ENCODE measurements at places on chromosomes 2 and 18. TPM values are rescaled to one million over a fixed set of nuclear protein-coding genes. Genes with fewer than 3 reads are reported as not detected.

DNA sequence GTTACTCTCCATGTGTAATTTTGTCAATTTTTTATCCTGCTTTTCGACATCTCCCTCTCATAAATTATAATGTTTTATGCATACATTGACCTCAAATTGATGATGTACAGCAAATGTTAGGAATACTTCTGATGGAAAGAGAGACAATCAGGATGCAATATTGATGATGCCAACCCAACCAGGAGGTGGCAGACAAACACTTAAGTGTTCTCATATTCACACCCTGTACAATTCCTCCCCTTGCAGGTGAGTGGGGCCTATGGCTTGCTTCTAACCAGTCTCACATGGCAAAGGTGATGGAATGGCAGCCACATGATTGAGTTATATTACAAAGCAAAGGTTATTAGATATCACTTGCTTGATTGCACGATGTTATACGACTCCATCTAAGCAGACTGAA lies 594.3 kb upstream of the REG3G start:
- no peak overlapping the region for H3K27ac ChIP-seq
- H3K4me1 ChIP-seq: no peaks in the 10 kb centered on the region
- no peaks in the 10 kb centered on the region for H3K27me3 ChIP-seq
- no peak for DNase-seq
- no peak overlapping the region for H3K4me3 ChIP-seq

DNA sequence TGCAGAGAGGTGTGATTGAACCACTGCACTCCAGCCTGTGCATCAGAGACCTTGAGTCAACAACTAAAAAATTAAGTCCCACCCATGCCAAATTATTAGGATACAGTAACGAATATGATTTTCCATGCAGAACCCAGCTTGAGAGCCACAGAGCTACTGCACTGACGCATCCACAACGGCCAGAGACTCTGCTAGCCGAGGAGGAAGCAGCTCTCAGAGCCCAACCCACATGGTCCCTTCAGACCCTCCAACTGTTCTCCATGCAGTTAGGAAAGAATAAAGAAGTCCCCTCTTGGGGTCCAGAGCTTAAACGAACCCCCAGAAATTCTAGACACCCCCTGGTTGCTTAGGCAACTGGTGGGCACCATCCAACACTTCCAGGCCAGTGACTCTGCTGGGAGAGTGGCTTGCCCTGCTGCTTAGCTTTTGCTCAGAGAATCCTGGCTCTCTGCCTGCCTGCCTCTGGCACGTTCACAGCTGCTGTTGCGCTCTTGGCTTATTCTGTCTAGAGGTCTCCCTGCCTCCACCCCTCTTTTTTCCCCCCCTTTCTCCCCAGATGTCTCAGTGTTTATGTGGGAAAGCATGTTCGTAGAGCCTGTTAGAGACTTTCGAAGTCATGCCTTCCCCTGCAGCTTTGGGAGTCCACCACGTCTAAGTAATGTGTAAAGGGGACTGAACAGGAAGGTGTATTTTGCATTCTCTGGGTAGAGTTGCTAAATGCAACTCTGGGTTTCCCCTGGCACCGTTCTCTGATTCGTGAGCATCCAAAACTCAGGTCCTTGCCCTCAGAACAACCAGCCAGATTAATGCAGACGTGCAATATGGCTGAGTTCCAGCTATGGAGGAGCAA lies 26.0 kb upstream of the SP3 start:
- no peak for DNase-seq
- peak overlapping the region; percentile 34 for H3K27ac ChIP-seq
- H3K4me1 ChIP-seq: no peaks in the 10 kb centered on the region
- no peaks in the 10 kb centered on the region for H3K27me3 ChIP-seq

DNA sequence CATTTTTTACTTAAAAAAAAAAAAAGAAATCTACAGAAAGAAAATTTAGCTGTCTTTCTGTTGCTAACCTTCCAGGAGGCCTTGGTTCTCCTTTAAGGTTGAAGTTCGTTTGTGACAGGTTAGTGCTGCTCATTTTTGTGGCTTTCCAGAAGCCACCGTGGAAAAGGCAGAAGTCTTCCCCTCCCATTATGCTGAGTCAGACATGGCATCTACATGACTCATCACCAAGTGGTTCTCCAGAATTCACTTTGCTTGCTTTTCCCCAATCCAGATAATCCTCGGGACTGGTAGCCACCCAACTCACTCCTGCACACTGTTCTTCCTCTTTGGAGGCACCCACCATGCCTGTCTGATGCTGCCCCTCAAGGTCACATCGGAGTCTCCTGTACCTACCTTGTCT lies 228.7 kb downstream of the PIK3C3 start:
- no peak overlapping the region for H3K4me3 ChIP-seq
- no peaks in the 10 kb centered on the region for H3K4me1 ChIP-seq
- H3K27ac ChIP-seq: no peak overlapping the region
- no peaks in the 10 kb centered on the region for H3K27me3 ChIP-seq

Gene ANTXR1
- 4.4 TPM for total RNA-seq

- H3K27me3 ChIP-seq: no peaks in the 10 kb centered on the region
- H3K4me3 ChIP-seq: no peak overlapping the region
- H3K36me3 ChIP-seq: no peaks in the 10 kb centered on the region
- no peaks in the 10 kb centered on the region for H3K4me1 ChIP-seq
- DNase-seq: no peak
- no peak overlapping the region for H3K27ac ChIP-seq
These were observed 43.8 kb downstream of the FLACC1 start for GRCh38 chr2:201313362-201313761.

- peaks cover 8% of the 10 kb centered on the region for H3K4me1 ChIP-seq
- DNase-seq: no peak
- no peak overlapping the region for H3K27ac ChIP-seq
- H3K27me3 ChIP-seq: peaks cover 7% of the 10 kb centered on the region
These were observed 5.5 kb downstream of the RALB start for GRCh38 chr2:120258196-120258595.

GRCh38 chr2:115910270-115910669 lies 1467.8 kb downstream of the DPP10 start:
- H3K27me3 ChIP-seq: no peaks in the 10 kb centered on the region
- no peak overlapping the region for H3K27ac ChIP-seq
- DNase-seq: no peak
- H3K36me3 ChIP-seq: no peaks in the 10 kb centered on the region
- H3K4me1 ChIP-seq: no peaks in the 10 kb centered on the region

- no peaks in the 10 kb centered on the region for H3K4me1 ChIP-seq
- H3K4me3 ChIP-seq: no peak overlapping the region
- H3K36me3 ChIP-seq: no peaks in the 10 kb centered on the region
- no peaks in the 10 kb centered on the region for H3K27me3 ChIP-seq
These were observed 297.0 kb upstream of the PKDCC start for GRCh38 chr2:41750829-41751228.

DNA sequence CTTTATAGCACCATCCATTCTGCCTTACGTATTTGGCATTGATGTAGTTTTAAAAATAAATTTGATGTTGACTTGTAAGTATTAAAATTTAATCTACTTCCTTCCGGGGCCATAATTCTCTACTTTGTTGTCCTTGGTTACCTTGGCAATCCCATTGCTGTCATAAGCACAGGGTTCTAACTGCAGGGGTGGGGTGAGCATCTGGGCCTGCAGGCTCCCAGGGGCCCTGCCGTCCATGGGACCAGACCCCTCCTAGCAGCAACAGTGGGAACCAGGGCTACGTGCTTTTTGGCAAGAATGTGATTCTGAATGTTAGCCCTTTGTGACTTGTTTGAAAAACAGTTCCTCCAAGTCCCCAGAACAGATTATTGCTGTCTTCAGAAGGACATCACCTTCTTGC lies 4.9 kb downstream of the ASAP2 start:
- no peak overlapping the region for H3K27ac ChIP-seq
- H3K27me3 ChIP-seq: peaks cover 23% of the 10 kb centered on the region
- H3K4me1 ChIP-seq: peaks cover 6% of the 10 kb centered on the region
- H3K4me3 ChIP-seq: no peak overlapping the region

GRCh38 chr2:183459466-183459865 lies 335.2 kb downstream of the NUP35 start:
- DNase-seq: no peak
- no peaks in the 10 kb centered on the region for H3K4me1 ChIP-seq
- H3K27ac ChIP-seq: no peak overlapping the region
- no peaks in the 10 kb centered on the region for H3K27me3 ChIP-seq
- no peaks in the 10 kb centered on the region for H3K36me3 ChIP-seq
- H3K4me3 ChIP-seq: no peak overlapping the region

Gene INHBB
- 0.09 TPM for total RNA-seq

GRCh38 chr18:39421276-39421675 lies 1855.7 kb upstream of the CELF4 start:
- H3K4me3 ChIP-seq: no peak overlapping the region
- no peak overlapping the region for H3K27ac ChIP-seq
- H3K36me3 ChIP-seq: no peaks in the 10 kb centered on the region
- no peak for DNase-seq
- no peaks in the 10 kb centered on the region for H3K4me1 ChIP-seq
- H3K27me3 ChIP-seq: no peaks in the 10 kb centered on the region

DNA sequence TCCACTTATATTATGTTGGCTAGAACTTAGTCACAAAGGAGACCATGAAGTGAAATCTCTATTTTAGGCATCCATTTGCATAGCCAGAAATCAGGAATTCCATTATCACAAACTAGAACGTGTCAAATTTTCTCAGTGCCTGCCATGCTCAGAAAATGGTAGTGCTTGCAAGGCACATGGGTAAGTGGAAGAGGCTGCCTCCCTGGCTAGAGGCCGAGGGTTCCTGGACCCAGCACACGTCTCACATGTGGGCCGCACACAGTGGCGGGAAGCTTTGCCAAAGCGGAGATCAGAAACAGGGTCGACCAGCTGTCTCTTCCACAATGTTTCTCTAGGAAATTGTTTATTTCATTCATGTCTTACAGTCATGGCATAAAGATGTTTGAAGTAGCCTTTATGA lies 42.3 kb downstream of the TRAF3IP1 start:
- no peaks in the 10 kb centered on the region for H3K4me1 ChIP-seq
- DNase-seq: no peak
- no peaks in the 10 kb centered on the region for H3K27me3 ChIP-seq
- H3K4me3 ChIP-seq: no peak overlapping the region
- no peak overlapping the region for H3K27ac ChIP-seq

DNA sequence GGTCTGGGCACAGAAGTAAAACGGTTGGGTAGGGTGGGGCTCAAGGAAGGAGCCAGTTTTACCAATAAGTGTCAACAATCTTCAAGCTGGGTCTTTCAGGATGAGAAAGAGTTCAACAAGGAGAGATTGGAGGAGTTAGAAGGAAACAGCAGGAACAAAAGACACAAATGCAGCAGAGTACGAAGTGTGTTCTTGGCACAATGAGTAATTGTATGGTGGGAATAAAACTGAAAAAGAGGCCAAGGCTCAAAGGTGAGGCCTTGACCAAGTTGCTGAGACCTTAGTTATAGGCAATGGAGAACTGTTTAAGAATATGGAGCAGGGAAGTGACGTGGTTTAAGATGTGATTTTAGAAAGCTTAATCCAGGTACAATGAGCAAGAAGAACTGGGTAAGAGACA lies 230.3 kb downstream of the PDE11A start:
- H3K36me3 ChIP-seq: no peaks in the 10 kb centered on the region
- no peak for DNase-seq
- no peak overlapping the region for H3K27ac ChIP-seq
- no peaks in the 10 kb centered on the region for H3K4me1 ChIP-seq

- no peak for DNase-seq
- H3K36me3 ChIP-seq: no peaks in the 10 kb centered on the region
- H3K4me1 ChIP-seq: no peaks in the 10 kb centered on the region
- H3K4me3 ChIP-seq: no peak overlapping the region
- peaks cover 57% of the 10 kb centered on the region for H3K27me3 ChIP-seq
These were observed 2.3 kb upstream of the FHOD3 start for GRCh38 chr18:36295214-36295613.

Gene GRHL1
- 1.2 TPM for total RNA-seq

- peaks cover 35% of the 10 kb centered on the region for H3K4me1 ChIP-seq
- H3K27ac ChIP-seq: peak overlapping the region; percentile 78
- DNase-seq: peak; percentile 32
- peaks cover 8% of the 10 kb centered on the region for H3K27me3 ChIP-seq
- H3K36me3 ChIP-seq: no peaks in the 10 kb centered on the region
These were observed 786 bp downstream of the TET3 start for GRCh38 chr2:73985308-73986084.

Gene DSG1
- total RNA-seq: 0.61 TPM

DNA sequence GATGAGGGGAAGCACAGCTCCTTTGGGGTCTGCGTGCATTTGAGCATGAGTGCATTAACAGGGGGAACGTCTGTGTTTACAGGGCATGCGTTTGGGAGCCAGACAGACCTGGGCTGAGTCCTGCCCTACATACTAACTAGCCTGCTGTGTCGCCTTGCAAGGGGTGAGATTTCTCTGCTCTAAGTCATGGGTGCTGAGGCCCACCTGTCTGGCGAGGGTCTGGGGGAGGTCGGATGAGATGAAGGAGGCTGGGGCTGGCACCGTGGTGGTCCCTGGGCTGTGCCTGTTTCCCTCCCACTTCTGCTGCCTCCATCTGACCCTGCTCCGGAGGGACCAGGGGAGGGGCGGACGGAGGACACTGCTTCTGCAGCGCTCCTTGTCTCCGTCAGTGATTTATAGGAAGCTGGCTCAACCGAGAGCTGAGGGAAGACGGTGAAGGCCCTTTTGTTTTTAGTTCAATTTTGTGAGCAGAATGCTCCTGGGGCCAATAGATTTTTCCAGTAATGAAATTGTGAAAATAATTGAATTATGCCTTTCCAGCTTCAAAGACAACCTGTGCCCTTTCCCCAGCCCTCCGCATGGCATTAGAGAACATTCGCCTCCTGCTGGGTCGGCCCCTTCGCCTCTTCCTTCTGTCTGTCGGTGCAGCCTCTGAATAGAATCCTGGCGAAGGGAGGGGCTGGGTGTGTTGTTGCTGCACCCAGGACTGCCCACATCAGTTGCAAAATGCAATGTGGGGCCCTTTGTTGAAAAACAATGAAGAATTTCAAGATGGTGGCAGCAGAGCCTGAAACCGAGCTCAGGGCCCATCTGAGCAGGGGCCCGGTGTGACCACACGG lies 49.7 kb downstream of the RRM2 start:
- no peaks in the 10 kb centered on the region for H3K27me3 ChIP-seq
- no peak for DNase-seq
- H3K27ac ChIP-seq: no peak overlapping the region
- peaks cover 25% of the 10 kb centered on the region for H3K36me3 ChIP-seq

DNA sequence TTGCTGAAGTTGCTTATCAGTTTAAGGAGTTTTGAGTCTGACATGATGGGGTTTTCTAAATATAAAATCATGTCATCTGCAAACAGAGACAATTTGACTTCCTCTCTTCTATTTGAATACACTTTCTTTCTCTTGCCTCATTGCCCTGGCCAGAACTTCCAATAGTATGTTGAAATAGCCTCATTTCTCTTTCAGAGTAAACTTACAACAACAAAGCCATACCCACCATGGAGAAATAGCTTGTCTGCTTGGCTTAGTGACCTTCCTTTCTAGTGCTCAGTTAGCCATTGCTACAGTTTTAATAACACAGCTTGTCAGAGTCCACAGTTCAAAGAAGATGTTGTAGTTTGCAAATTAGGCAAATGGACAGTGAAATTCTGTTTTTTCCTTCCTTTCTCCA lies 228.0 kb downstream of the ETAA1 start:
- H3K27me3 ChIP-seq: no peaks in the 10 kb centered on the region
- H3K27ac ChIP-seq: no peak overlapping the region
- no peaks in the 10 kb centered on the region for H3K36me3 ChIP-seq
- DNase-seq: no peak
- no peaks in the 10 kb centered on the region for H3K4me1 ChIP-seq
- no peak overlapping the region for H3K4me3 ChIP-seq

Gene TRMT61B
- total RNA-seq: 11.3 TPM

GRCh38 chr2:113965644-113966043 lies 75.8 kb downstream of the ACTR3 start:
- no peak overlapping the region for H3K27ac ChIP-seq
- no peaks in the 10 kb centered on the region for H3K36me3 ChIP-seq
- DNase-seq: no peak
- no peaks in the 10 kb centered on the region for H3K27me3 ChIP-seq
- no peak overlapping the region for H3K4me3 ChIP-seq

Data from thymus (tissue), 14 donors.